ENCODE measurements at places on chromosomes 5 and 9. TPM values are rescaled to one million over a fixed set of nuclear protein-coding genes. Genes with fewer than 3 reads are reported as not detected.

GRCh38 chr9:4117835-4118610 lies 181.8 kb downstream of the GLIS3 start:
- no peak for DNase-seq

DNA sequence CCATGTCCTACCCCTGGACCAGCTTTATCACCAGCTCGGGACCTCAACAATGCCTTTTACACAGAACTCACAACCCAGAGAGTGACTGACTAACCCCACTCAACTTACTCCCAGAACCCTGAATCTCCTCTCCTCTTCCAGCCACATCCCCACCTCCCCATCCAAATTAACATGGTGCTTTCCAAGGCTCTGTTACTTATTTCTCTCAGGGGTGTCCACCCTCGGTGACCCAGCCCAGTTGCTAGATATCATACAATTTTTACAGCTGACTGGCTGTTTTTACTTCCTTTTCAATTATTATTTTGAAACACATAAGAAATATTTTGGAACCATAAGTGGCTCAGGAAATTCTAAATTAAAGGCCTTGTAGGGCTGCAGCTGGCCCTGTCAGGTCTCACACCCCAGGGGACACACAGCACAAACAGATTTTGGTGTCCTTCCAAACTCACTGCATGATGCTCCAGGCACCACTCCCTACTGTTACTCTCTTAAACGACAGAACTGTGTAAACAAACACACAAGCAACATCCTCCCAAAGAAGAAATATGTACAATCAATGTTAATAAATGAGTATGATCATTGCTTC lies 180.6 kb downstream of the ADAMTS12 start:
- no peak for DNase-seq

DNA sequence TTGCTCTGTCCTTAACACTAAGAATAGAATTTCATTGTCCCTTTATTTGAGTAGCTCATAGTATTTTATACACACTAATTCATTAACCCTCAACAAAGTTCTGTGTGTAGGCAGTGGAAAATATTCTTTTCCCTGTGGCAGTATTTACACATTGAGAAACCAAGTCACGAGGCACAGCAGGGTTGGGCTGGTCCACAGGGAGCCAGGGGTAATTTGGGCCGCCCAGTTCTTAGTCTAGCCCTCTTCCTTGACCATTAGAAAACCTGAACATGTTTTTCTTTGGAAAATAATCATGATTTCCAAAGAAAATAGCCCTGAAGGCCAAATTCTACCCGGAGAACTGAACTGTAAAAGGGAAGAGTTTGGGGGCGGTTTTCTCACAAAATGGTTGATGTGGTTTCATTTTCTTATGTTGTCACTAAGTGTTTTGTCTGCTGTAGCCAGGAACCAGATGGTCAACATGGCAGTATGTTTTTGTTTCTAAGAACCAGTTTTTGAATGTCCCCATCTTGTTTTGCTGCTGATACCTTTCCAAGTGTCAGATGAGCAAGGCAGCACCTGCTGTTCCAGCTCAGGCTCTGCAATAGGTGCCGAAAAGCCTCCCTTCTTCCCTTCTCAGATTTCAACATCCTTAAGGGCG lies 29.6 kb downstream of the ARHGEF28 start:
- DNase-seq = no peak

DNA sequence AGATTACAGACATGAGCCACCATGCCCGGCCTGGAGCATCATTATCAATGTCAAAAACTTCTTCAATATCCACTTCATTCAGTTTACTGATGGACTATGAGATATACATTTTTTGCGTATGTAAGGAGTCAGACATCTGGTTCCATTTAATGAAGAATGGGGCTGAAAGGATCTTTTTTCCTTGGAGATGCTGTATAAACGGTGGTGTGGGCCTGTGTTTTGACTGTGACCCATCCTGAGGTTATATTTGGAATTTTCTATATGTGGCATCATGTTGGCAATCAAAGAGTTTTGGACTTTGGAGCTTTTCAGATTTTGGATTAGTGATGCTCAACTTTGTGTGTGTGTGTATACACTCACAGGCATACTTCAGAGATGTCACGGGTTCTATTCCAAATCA lies 85.7 kb upstream of the FBXL17 start:
- no peak for DNase-seq

DNA sequence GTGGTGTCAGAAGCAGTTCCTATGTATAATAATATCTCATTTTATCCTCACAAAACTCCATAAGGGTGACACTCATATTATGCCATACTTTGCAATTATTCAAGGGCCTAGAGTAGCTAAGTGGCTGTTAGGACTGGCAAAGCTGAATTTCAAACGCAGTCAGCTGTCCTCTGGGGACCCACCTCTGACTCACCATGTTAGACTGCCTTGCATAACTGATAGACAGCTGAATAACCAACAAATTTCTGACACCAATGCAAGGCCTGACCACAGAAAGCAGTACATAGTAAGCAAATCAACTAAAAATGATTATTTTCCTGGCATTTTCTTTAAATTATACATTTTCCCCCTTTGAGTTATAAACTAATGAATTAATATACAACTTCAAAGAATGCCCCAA lies 251.6 kb upstream of the PTGER4 start:
- DNase-seq = no peak

SPATA31C2 gene
- total RNA-seq = not detected

- DNase-seq = no peak
Observed at GRCh38 chr5:76406014-76406413, 2.9 kb downstream of the IQGAP2 start.
